ENCODE measurements at places on chromosomes 2 and 18. TPM values are rescaled to one million over a fixed set of nuclear protein-coding genes. Genes with fewer than 3 reads are reported as not detected.

DNA sequence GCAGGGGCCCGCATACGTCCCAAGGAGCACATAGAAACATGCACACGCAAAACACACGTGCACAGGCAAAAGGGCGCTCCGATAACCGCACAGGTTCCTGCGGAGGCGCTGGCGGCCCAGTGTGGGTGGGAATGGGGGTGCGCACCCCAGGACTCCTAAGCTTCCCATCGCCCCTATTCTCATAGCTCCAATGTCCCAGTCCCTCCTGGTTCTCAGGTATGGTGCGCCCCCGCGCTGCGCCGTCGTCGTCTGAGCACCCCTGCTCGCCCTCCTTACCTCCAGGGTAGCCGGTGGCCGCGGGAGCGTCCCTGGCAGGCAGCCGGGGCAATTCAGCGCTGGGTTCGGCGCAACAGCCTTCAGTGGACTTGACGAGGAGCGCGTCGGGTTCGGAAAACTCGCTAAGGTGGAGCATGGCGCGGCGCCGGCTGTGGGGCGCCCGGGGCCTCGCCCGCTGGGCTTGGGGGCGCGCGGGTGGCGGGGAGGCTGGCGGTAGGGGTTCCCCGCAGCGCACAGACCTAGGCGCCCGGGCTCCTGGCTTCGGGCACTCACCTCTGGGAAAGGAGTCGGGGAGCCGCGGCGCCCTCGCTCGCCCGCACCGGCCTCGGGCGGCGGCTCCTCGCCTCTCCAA is 328 bp downstream of the EGR4 start:
- no peak for DNase-seq

DNA sequence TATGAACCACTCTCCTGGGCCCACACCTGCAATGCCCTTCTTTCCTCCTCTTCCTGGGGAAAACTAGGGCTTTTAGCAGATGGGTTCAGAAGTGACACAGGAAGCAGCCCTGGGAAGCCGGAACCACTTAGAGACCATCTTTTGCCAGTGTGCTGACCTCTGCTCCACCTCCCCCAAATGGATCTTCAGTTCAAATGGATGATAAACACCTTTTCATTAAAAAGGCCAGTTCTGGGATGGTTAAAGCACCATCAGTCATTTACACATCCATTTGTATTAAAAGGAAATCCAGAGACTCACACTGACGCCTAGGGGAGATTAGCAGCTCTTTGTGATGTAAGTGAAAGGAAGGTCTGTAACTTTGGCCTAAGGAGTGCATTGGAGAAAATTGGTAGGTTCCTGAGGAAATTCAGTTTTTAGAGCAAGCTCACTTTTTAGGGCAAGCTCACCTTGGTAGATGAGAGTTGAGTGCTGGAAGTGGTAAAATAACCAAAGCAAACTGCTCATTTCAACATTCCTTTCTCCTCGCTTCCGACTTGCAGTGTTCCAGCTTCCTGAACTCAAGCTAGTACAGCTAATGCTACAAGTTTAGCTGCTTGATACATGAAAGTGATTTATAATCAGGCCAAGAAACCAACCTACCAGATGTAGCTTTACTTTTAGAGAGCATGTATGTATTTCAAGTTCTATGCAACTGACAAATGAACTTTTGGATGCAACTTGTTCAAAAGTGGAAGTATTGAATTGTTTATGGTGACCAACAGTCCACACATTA is 47.7 kb downstream of the ACTR2 start:
- no peak for DNase-seq

GRCh38 chr2:101971836-101972235 is 19.9 kb upstream of the IL1R2 start:
- DNase-seq: no peak

GRCh38 chr2:105708697-105709096 is 36.0 kb upstream of the NCK2 start:
- DNase-seq: no peak

GRCh38 chr2:64193491-64193890 is 49.3 kb upstream of the PELI1 start:
- no peak for DNase-seq

- peak; percentile 75 for DNase-seq
These were observed 378 bp upstream of the IAH1 start for GRCh38 chr2:9473985-9474360.

- DNase-seq: no peak
These were observed 77.1 kb upstream of the UGP2 start for GRCh38 chr2:63764630-63765029.

- no peak for DNase-seq
These were observed 2.5 kb downstream of the PXDN start for GRCh38 chr2:1741851-1742250.

DNA sequence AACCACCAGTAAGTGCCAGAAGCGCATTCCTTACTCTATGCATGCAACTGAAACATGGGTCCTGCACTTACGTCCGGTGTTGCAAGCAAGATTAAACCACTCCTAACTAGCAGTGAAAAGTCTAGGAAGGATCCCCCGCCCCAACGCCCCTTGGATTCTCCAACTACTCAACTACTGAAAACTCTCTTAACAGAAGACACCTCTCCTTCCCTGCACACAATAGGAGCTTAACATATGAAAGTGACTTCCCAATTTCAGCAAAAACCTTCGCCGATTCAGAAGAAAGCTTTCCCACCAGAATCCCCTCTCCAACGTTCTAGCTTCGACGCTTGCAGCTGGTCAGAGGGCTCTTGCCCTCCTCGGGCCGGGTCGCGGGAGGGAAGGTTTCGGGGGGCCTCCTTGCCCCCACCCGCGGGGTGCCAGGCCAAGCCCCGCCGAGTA is 578 bp downstream of the IWS1 start:
- DNase-seq: no peak

DNA sequence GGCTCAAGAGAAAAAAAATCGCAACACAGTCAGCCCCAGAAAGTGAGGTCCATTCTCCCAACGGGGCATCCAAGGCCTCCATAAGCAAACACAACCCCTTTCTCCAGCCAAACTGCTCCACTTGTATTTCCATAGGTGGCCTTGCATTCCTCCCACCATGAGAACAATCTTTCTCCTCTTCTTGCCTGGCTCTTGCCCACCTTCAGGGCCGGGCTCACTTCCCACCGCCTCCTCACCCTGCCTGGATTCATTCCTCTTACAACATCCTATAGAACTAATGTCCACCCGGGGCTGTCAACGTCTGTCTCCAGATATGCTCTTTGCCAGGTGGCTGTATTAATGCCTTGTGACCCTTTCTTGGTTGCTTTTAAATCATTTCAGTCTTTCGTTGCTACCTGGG is 124.5 kb downstream of the SMAD7 start:
- peak; percentile 26 for DNase-seq

- DNase-seq: no peak
These were observed 69.2 kb downstream of the RFTN2 start for GRCh38 chr2:197606180-197606579.

- no peak for DNase-seq
These were observed 438 bp downstream of the PSMA8 start for GRCh38 chr18:26134107-26134506.

DNA sequence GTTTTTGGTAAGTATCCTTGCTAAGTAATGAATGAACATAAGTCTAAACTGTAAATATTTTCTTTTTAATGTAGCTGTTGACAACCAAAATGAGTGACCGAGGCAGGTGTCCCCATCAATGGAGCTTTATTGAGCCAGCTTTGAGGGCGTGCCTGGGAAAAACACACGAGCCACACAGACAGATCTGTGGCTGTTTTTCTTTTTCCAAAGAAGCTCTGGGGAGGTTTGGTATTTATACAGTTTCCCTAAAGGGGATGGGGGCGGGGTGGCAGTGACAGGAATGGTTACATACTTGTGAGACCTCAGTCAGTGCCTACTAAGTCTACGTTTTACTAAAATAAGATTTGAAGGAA is 11.2 kb downstream of the DBI start:
- no peak for DNase-seq

GRCh38 chr18:71398531-71398930 is 1109.7 kb downstream of the SOCS6 start:
- DNase-seq: no peak

- peak; percentile 55 for DNase-seq
These were observed 6.5 kb downstream of the MAP4K4 start for GRCh38 chr2:101704046-101704466.

- no peak for DNase-seq
These were observed 118.7 kb downstream of the ZFP36L2 start for GRCh38 chr2:43107679-43108078.

DNA sequence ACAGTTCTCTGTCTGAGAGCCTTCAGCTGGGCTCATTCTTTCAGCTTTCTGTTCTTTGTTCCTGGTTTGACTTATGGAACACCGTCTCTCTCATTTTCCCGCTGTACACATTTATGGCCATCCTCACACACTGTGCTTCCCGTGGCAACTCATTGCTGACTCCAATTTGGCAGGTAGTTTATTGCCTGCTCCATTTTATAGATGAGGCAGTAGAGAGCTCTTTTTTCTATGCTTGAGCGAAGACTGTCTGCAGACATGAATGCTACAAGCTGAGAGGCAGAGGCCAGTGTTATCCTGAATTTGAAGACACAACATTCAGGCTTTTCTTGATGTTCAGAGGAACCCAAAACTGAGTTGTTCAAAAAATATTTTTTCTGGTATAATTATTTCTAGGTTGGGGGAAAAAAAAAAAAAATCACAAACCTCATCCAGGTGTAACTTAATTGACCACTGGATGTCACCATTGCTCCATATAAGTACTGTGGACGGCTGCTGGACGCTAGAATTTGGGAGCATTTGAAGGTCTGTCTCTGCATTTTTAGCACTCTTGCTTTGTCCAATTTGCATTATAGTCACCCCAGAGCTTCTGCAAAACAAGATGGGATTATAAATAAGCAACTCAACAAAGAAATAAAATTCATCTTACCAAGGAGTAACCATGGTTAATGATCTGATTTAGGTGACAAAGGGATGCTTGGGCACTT is 83.5 kb downstream of the HRH4 start:
- no peak for DNase-seq

DNA sequence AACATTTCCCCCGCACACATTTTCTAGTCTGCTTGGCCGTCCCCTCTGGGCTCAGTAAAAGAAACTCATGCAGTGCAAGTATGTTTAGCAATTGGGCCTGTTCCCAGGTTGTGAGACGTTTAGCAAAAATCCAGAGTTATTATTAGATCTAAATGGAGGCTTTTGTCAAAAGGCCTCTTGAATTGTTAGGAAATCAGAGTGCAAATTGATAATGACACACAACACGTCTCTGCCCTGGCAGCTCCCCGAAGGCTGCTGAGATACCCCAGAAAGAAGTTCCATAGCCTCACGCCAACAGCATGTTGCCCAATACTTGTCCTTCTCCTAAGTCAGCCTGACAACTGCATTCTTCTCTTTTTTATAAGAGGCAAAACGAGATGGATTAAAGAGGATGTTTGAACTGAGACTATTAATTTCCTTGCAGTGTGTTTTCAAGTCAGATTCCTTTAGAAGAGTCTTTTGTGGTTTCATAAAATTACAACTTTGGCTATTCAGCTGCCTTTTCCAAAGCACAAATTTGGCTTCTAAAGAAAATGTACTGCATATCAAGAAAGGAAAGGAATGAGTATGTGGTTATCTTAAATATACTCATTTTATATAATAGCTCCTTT is 202.2 kb downstream of the TRIB2 start:
- DNase-seq: peak; percentile 91

- no peak for DNase-seq
These were observed 110.2 kb downstream of the VAPA start for GRCh38 chr18:10023853-10024570.

DNA sequence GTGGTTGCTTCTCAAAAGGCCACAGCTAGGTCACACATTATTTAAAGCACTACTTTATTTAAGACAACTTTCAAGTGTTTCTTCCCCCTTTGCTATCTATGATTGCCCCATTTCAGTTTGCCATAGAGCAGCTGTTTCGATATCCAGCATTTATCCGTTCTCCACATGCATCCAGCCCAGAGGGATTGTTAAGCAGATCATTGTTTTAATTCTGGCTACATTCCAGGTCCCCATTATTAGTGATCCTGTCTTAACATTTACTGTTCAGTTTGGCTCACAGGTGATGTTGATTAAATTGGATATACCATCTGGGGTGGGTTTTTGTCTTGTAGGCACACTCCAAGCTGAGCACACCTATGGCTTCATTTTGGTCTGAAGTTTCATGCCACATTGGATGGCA is 638.7 kb downstream of the ZEB2 start:
- DNase-seq: no peak

GRCh38 chr2:43495727-43496126 is 100.1 kb downstream of the THADA start:
- no peak for DNase-seq

- DNase-seq: no peak
These were observed 42.2 kb downstream of the TPO start for GRCh38 chr2:1455466-1455865.

DNA sequence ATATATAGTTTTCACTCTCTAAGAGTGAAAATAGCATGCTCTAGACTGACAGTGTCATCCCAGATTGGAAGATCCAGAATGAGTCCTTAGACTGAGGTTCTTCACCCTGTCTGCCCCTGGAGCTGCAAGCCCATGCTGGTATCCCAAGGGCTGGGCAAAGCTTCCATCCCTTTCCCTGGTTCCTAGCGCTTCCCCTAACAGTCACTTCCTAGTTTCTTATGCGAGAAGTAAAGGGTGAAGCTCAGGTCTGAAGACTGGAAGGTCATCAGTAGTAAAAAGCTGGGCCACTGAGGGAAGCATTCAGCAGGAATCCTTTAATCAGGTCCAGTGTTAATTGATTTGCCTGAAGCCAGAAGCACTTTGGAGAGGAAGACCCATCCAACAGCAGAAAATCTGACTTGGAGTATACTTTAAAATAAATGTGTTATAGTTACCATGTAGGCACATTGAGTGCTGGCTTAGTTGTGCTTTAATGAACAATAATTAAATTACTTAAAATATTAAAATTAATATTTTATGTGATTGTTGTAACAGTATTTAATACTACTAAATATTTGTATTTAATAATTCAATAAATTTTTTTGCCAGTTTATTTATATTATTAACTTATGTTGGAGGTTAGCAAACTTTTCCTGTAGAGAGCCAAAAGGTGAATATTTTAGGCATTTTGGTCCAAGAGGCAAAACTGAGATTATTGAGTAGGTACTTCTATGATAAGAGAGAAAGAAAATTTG is 237.9 kb downstream of the FHOD3 start:
- DNase-seq: no peak

- DNase-seq: no peak
These were observed 181.3 kb downstream of the PID1 start for GRCh38 chr2:229089776-229090175.

PPP1R1C gene
- 24.0 TPM for total RNA-seq

ITGB1BP1 gene
- 93.1 TPM for total RNA-seq

ZNF512 gene
- total RNA-seq: 18.3 TPM

DLX1 gene
- not detected for total RNA-seq

SIGLEC15 gene
- total RNA-seq: not detected

ERLEC1 gene
- 33.9 TPM for total RNA-seq

ARHGAP28 gene
- total RNA-seq: 1.1 TPM

CFC1 gene
- total RNA-seq: not detected

OXER1 gene
- 0.43 TPM for total RNA-seq

RTP5 gene
- not detected for total RNA-seq

UGT1A7 gene
- not detected for total RNA-seq

CDH2 gene
- 293 TPM for total RNA-seq

HOXD12 gene
- total RNA-seq: not detected

All from Right ventricle myocardium inferior (tissue), 1 donor.